ENCODE measurements at places on chromosomes 3 and 15.

DNA sequence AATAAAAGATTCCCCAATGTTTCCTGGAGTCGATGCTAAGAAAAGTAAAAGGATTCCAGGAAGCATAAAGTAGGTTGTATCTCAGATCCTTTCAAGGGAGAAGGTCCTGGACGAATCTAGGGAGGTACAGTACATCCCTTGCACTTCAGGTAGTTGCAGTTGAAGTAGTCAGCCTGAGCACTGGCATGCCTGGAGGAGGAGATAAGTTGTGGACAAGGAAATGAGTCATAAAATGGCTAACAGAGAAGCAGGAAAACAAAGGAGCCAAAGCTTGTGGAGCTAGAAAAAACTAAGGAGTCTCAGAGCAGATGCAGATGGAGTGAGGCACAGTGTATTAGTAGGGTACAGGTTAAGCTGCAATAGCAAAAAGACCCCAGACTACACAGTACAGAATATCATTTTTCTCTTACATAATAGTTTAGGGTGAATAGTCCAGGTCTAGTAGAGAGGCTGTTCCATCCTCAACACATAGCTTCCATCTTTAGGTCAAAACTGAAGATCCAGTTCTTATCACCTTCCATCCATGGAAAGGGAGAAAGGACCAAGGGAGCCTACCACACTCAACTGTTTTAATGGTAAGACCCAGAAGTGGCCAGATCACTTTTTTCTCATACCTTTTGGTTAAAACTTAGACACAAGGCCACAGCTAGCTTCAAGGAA, 41.3 kb downstream of the COL6A5 start:
- no peak for DNase-seq

DNA sequence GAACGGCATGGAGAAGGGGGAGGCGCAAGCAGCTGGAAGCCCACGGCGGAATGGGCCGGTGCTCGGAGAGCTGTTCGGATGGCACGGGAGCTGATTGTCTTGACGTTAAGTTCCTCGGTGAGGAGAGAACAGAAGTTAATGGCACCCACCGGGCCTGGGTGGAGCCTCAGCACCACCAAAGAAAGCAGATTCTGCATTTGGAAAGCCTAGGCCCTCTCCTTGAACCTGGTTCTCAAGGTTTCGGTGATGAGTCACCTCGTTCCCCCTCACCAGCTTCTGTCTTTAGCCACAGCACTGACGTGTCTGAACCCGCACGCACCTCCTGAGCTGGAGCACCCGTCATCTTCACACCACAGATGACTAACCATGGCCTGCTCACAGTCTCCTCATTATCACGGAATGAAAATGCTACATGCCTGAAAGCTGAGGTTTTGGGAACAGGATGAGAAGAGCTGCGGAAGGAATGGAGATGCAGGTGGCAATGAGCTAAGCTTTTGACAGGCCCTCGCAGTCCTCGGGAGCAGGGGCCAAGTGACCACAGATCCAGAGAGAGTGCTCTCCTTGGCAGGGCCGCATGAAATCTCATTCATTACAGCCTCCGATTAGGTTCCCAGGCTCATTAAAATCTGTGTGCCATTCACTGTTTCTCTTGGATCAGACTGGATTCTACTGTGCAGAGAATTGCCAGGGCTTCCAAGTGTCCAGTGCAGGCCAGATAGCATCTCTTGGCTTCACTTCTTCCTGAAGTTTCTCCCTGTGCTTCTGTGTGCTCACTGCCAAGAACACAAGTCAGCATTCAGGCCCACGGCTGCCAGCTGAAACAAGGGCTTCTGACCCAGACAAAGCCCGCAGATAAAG, 96.3 kb upstream of the DLG1 start:
- DNase-seq = peak; percentile 91

GRCh38 chr3:177598097-177598833, 401.0 kb upstream of the TBL1XR1 start:
- DNase-seq = no peak

GRCh38 chr15:50747523-50747922, 18.0 kb downstream of the SPPL2A start:
- DNase-seq = no peak

DNA sequence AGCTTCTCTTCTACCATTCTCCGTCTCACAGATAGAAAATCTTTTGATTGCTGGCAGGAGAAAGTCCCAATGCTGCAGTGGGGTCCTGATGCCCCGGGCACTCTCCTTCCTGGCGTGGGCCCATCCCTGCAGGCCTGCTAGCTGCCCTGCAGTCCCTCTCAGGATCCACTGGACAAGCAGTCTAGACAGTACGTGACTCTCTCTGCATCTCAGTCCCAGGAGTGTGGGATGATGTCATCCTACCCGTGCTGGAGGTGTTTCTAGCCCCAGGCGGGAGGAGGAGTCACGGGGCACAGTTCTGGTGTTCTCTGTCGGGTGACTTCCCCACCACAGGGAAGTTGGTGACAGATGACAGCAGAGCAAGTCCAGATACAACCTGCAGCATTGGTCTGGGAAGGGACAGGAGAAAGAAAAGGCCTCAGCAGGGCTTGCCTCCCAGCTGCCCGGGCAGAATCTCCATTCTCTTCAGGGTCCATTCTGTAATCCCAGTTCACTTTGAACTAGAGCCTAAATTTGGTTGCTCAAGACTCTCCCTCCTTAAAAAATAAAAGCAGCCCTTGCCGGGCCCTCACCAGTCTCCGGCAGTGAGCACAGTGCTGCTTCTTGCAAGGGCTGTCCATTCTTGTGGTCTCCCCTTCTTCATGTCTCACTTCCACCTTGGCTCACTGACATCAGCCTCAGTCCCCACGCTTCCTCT, 30.6 kb downstream of the SLC28A1 start:
- peak; percentile 95 for DNase-seq

GRCh38 chr15:78540871-78541743, 863 bp downstream of the PSMA4 start:
- no peak for DNase-seq

- DNase-seq = no peak
Measured at GRCh38 chr3:79140708-79141107, 627.1 kb downstream of the ROBO1 start.

DNA sequence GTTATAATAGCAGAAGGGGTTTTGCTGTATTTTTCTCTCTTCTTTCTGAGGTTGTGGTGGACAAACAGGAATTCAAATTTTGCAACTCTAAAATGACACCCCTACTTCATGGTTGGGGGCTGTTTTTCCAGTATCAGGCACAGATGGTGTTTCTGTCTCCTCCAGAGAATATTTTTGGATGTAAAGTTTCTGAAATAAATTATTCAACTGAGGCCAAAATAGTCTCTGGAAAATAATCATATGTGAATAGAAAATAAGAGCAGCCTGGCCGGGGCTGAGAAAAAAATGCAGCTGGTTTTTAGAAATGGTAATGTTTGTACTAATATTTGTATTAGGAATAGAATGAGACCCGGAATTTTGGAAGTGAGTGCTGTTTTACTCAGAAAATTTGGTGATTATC, 121.3 kb upstream of the ADAMTS9 start:
- no peak for DNase-seq

Measured in PC-9 (cell line).